ENCODE measurements at places on chromosomes 1 and 21. TPM values are rescaled to one million over a fixed set of nuclear protein-coding genes. Genes with fewer than 3 reads are reported as not detected.

DNA sequence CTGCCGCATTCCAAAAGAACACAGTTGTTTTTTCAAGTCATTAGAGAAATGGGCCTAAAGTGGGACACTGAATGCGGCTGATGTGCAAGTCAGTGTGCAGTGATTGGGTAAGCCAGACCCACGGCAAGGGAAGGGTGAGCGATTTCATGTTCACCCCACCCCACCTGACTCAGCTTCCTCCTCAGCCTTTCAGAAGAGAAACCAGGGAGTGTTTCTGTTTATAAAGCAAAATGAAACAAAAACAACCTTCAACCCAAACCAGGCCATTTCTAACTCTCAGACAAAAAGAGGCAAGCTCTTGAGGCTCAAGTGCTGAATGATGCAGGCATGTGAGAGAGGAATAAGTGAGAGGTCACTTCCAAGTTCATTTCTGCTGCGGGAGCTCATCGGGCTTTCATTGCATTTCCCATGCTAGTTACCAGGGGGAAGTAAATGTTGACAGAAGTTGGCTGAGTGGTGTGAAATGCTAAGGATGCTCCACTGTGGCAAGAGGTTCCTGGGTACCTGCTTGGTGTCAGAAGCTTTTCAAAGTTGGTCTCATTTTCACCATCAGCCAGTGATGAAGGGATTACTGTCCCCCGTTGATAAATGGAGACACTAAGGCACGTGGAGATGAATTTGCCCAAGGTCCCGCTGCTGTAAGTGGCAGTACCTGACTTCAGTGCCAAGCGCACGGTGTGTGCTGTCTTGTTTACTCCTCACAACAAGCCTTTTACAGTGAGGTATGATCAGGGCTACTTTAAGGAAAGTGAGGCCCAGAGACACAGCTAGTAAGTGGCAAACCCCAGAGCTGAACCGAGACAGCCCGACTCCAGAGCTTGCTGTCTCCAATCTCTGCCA, 29.1 kb downstream of the STPG1 start:
- peak; percentile 19 for DNase-seq

DNA sequence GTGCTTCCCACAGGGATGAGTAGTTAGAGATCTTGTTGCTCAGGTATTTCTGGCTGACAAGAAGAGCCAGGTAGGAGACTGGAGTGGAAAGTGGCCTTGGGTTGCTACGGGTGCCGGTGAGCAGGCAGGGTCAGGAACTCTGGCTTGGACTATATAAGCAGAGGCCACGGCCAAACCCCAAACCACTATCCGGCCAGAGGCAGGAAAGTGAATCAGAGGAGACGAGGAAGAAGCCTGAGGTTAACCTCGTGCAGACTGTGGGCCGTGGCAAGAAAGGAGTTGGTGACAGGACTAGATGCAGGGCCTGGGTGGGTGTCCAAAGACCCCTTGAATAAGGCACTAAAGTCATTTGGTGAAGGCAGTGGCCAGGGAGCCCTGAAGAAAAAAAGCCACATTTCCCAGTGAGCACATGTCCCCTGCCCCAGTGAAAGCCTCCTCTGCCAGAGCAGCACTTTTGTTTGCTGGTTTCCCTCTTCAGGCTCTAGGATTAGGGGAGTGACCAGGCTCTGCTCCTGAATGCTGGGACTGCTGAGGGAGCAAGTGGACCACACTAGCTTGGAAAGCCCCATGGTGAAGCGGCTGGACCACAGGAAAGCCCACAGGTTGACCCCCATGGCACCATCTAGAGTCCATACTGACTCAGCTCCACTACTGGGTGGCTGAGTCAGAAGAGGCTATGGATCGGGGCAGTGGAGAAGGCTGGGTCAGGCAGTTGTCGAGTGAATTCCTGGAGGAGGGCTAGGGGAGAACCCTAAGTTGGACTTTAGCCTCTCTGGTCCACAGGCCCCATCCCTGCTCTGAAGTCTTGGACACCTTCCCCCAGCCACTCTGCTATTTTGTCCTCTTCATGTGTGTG, 23.4 kb downstream of the CSF1 start:
- DNase-seq: no peak

GRCh38 chr1:154221278-154222001, 685 bp downstream of the UBAP2L start:
- peak; percentile 81 for DNase-seq

DNA sequence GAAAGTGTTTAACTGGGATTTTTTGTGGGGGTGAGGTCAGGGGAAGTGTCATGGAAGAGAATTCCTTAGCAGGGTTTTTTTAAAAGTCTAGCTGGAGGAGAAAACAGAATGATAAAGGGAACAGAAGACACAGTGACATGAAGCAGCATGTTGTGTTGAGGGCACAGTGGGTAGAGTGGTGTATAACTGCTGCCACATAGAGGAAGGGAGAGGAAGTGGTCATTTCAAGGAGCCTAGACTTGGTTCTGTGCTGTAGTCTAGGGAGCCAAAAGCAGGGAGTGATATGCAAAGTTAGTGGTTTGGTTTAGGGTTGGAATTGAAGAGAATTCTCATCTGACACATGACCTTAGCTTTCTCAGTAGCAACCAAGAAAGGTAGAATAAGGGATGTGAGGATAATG, 10.2 kb downstream of the EEIG2 start:
- peak; percentile 42 for DNase-seq

DNA sequence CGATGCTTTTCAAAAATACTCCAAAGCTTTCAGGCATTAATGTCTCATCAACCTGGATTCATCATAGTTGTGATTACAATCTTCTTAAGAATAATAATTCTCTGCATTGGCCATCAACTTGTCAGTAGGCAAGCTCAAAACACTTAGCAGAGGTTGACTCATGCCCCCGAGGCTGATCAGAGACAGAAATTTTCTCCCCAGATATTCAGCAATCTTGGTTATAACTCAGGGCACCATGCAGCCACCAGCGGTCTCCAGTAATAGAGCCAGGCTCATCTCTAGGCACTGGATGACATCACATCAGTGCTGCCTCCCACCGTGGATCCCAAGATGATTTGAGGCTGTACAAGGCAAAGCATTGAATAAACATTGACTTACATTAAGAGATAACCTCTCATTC, 14.3 kb upstream of the IFFO2 start:
- no peak for DNase-seq

DNA sequence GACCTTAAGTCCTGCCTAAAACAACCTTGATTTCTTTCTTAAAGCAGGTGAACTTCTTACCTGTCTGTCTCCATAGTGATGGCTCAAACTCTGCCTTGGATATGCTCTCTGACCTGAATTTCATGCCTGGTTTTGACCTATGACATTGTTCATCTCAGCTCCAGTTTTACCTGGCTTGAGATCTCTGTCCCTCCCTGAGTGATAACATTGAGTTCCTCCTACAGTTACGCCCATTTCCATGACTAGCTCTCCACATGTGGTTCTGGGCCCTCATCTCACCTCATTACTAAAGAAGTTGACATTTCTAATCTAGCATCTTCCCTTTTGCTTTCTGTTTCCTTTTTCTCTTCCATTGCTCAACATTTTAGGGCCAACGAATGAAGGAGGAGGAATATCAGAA, 233.1 kb downstream of the HHIPL2 start:
- DNase-seq: no peak

GRCh38 chr1:119743308-119743707, 25.4 kb downstream of the HMGCS2 start:
- no peak for DNase-seq

CA14 gene
- not detected for polyA plus RNA-seq

KIF14 gene
- polyA plus RNA-seq: 0.02 TPM

CFHR2 gene
- not detected for polyA plus RNA-seq

ZNF683 gene
- polyA plus RNA-seq: 4.1 TPM

SLC30A10 gene
- not detected for polyA plus RNA-seq
